ENCODE measurements at places on chromosomes 2 and 18. TPM values are rescaled to one million over a fixed set of nuclear protein-coding genes. Genes with fewer than 3 reads are reported as not detected.

PASK gene
- 8.5 TPM for total RNA-seq

CLEC4F gene
- total RNA-seq, result not detected

SFTPB gene
- total RNA-seq, result not detected

IL36RN gene
- total RNA-seq, result not detected

GPR55 gene
- not detected for total RNA-seq

IL1R1 gene
- total RNA-seq, result 1.1 TPM

STON1 gene
- total RNA-seq, result 3.3 TPM

LBX2 gene
- total RNA-seq, result 1.7 TPM

RSAD2 gene
- 5.8 TPM for total RNA-seq

FAM98A gene
- 111 TPM for total RNA-seq

BOLL gene
- total RNA-seq, result not detected

NMUR1 gene
- 0.09 TPM for total RNA-seq

Measured in Daoy (cell line).